ENCODE measurements at places on chromosomes 2 and 18. TPM values are rescaled to one million over a fixed set of nuclear protein-coding genes. Genes with fewer than 3 reads are reported as not detected.

GRCh38 chr2:217101972-217102371, 242.1 kb upstream of the TNP1 start:
- no peak for DNase-seq

The BCL2 gene
- total RNA-seq = 13.3 TPM

The RAB27B gene
- total RNA-seq = 42.1 TPM

DNA sequence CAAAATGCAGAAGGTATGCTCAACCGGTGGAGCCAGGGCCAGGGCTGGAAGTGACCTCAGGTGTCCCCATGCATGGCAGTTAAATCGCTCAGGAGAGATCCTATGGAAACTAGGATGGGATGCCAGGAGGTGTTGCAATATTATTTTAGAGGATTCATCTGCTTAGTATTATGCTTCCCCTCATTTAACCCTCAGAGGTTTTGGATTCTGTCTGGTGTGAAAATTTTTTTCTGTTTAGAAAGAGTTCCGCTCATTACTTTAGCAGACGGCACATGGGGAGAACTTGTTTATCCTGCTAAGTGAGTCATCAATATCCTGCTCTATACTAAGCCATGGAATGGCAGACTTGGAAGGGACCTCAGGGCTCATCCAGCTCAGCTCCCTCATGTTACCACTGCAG, 42.5 kb downstream of the TRIB2 start:
- DNase-seq = no peak

The ACTG2 gene
- 918 TPM for total RNA-seq

- no peak for DNase-seq
Observed at GRCh38 chr2:25176138-25176537, 7.8 kb upstream of the POMC start.

The CDH7 gene
- total RNA-seq = not detected

DNA sequence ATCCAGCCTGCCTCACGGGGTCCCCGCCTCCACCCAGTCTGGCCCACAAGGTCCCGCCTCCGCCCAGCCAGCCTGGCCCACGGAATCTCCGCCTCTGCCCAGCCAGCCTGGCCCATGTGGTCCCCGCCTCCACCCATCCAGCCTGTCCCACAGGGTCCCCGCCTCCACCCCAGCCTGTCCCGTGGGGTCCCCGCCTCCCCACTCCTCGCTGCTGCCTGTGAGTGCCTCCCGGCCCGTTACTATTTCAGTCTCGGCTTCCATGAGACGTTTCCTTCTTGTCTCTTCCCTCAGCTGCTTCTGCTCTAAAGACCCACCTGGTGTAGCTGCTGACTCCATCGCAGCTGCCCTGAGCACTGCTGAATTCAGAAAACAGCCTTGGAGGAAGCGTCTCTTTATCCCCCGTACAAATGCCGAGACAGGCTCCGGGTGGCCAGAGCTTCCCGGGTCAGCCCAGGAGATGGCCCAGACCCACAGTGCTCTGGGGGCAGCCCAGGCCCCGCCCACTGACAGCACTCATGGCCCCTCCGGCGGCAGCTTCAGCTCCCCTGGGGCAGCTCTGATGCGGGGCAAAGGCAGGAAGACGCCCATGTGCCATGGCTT, 69.8 kb downstream of the NFATC1 start:
- DNase-seq = peak; percentile 60

The APCDD1 gene
- total RNA-seq = 98.4 TPM

- DNase-seq = no peak
Observed at GRCh38 chr2:216316743-216317142, 55.5 kb downstream of the MARCHF4 start.

DNA sequence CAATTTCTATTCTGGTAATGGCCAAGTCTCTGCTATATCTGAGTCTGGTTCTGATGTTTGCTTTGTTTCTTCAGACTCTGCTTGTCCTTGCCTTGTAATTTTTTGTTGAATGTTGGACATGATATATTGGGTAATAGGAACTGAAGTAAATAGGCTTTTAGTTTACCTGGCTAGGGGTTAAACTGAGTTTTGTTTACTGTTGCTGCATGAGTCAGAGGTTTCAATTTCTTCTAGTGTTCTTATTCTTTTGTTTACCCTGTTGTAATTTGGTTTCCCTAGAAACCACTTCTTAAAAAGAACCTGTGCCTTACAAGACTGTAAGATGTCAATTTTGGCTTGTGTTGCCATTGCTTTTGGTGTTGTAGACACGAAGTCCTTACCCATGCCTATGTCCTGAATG, 285.0 kb upstream of the KCNH7 start:
- no peak for DNase-seq

The IL36A gene
- not detected for total RNA-seq

DNA sequence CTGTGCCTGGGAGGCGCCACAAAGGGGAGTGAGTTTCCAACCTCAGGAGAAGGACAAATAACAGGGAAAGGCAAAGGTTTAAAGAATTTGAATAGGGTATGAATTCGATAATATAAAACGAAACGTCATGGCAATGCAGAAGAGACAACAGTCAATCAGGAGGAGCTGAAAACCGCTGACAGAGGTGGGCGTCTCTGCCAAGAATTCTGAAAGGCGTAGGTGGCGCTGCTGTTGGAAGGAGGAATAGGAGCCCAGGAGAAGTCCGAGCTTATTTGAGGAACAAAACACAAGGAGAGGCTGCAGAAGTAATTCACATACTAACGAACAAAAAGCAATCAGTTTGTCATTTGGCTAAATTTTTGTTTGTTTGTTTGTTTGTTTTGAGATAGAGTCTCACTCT, 485.8 kb upstream of the POU3F3 start:
- no peak for DNase-seq

The SPAST gene
- 19.2 TPM for total RNA-seq

- peak; percentile 61 for DNase-seq
Observed at GRCh38 chr2:2846332-2847208, 515.5 kb upstream of the MYT1L start.

DNA sequence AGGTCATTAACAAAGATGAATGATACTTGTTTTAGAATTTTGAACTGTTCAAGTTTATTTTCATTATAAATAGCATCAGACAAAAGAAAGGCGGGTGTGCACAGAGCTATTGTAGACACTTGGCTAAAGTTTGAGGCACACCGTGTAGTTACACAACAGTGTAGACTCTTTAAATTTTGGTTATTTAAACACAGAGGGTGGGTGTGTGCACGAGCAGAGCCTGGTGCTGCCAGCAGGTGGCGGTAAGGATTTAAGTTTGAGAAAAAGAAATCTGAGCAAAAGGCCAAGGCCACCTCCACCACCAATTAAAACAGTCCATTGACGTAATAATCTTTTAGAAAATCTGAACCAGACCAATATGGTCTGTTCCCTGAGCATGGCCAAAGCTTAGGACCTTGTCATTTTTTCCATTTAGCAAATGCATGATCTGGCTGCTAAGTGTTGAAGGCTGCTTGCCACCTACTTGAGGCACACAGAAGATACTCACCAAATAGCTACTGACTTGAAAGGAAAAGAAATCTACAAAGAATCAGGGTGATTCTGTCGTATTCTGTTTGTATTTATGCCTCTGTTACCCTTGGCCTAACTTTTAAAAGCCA, 14.3 kb downstream of the COPS7B start:
- no peak for DNase-seq

DNA sequence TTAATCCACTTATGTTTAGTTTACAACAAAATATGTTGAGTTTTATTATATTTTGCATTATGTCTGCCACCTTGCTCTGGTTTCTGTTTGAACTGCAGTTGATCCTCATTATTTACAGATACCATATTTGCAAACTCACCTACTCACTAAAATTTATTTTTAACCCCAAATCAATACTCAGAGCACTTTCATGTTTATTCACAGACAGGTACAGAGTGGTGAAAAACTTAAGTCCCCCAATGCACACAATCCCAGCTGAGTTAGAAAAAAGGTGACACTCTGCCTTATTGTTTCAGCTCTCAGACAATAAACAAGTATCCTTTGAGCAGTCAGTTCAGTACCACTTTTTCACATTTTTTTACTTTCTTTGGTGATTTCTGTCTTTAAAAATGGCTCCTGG, 13.7 kb downstream of the GCG start:
- DNase-seq = no peak

DNA sequence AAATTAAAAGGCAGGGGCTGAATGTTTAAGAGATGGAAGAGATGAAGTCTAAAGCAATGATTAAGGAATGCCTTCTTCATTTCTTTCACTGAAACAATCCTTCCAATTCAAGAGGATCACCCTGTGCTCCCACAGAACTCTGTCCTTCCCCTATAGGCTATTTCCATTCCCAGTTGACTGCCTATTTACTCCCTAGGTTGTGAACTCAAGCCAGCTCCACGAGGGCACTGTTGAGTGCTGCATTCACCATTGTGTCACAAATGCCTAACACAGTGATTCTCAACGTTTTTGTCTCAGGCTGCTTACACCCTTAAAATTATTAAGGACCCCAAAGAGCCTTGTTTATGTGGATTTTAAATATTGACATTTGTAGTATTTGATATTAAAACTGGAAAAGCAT, 112.4 kb downstream of the AOX1 start:
- DNase-seq = no peak

The PRKCE gene
- 54.3 TPM for total RNA-seq

GRCh38 chr2:18154259-18154658, 275.8 kb downstream of the KCNS3 start:
- no peak for DNase-seq

The RGPD6 gene
- 53.0 TPM for total RNA-seq

- no peak for DNase-seq
Observed at GRCh38 chr2:55922291-55922907, 1.2 kb downstream of the EFEMP1 start.

Measured in ureter (tissue), 1 donor.